HCT116 (cell line): ENCODE measurements at places on chromosomes 4 and X. TPM values are rescaled to one million over a fixed set of nuclear protein-coding genes. Genes with fewer than 3 reads are reported as not detected.

- H3K27me3 ChIP-seq, result no peaks in the 10 kb centered on the region
- H3K36me3 ChIP-seq, result no peaks in the 10 kb centered on the region
- DNase-seq, result no peak
- H3K4me1 ChIP-seq, result no peaks in the 10 kb centered on the region
Measured at GRCh38 chr4:155234206-155234605, 25.8 kb downstream of the NPY2R start.

DNA sequence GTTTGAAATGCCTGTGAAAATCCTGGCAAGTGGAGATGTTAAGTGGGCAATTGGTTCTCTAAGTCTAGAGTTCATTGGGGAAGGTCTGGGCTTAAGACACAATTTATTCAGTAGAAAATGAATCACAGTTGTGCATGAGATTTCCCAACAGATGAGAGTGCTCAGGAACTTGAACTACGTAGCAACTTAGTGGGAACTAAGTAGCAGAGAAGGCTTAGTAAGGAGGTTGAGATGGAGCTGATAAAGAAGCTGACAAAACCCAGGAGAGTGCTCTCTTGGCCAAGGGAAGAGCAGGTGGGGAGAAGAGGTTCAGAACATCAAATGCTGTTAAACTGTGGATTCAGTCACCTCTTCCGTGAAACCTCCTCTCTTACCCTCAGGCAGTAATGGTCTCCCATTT, 33.0 kb downstream of the AFF1 start:
- no peak overlapping the region for H3K27ac ChIP-seq
- no peak for DNase-seq
- H3K36me3 ChIP-seq, result no peaks in the 10 kb centered on the region
- no peaks in the 10 kb centered on the region for H3K27me3 ChIP-seq
- no peak overlapping the region for H3K4me3 ChIP-seq

DNA sequence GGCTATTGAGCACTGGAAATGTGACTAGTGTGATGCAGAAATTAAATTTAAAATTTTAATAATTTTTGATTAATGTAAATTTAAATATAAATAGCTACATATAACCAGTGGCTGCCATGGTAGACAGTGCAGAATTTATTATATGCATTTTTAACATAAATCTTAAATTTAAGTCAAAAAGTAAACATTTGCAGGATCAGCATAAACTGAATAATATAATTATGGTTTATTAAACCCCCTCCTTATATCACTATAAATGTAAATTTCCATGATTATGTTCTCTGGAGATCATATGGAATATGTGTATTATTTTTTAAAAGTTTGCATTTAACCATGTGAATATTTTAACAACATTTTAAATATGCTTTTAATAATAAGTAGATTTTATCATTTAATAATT, 155.8 kb downstream of the TEX13C start:
- no peak for DNase-seq
- no peaks in the 10 kb centered on the region for H3K36me3 ChIP-seq
- H3K4me3 ChIP-seq, result no peak overlapping the region
- no peaks in the 10 kb centered on the region for H3K4me1 ChIP-seq
- H3K27ac ChIP-seq, result no peak overlapping the region

GRCh38 chr4:110629214-110629754, 6.4 kb upstream of the PITX2 start:
- H3K27me3 ChIP-seq, result no peaks in the 10 kb centered on the region
- H3K4me3 ChIP-seq, result no peak overlapping the region
- DNase-seq, result no peak
- no peak overlapping the region for H3K27ac ChIP-seq
- no peaks in the 10 kb centered on the region for H3K36me3 ChIP-seq
- H3K4me1 ChIP-seq, result peaks cover 7% of the 10 kb centered on the region; the same call in 1 of the 2 replicates

The SLC10A6 gene
- not detected for total RNA-seq

DNA sequence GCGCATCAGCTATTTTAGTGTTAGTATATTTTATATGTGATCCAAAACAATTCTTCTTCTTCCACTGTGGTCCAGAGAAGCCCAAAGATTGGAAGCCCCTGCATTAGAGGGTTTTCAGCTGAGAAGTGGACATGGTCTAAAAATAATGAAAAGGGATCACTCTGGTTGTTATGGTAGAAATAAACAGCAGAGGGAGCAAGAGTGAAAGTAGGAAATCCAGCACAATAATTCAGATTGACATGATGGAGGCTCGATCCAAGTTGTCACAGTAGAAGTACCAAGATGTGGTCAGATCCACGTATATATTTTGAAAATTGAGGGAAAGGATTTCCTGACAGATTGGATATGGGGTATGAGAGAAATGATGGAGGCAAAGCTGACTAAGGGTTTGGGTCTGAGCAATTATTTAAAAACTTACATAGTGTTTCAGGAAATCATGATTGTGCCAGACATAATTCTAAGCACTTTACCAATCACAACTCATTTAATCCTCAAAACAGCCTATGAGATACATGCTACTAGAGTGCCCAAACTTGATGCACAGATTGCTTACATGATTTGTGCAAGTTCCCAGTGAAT, 17.0 kb upstream of the TMEM144 start:
- H3K27me3 ChIP-seq, result no peaks in the 10 kb centered on the region
- H3K4me3 ChIP-seq, result no peak overlapping the region
- H3K27ac ChIP-seq, result no peak overlapping the region
- H3K4me1 ChIP-seq, result no peaks in the 10 kb centered on the region
- H3K36me3 ChIP-seq, result no peaks in the 10 kb centered on the region

The TMPRSS11A gene
- not detected for total RNA-seq

DNA sequence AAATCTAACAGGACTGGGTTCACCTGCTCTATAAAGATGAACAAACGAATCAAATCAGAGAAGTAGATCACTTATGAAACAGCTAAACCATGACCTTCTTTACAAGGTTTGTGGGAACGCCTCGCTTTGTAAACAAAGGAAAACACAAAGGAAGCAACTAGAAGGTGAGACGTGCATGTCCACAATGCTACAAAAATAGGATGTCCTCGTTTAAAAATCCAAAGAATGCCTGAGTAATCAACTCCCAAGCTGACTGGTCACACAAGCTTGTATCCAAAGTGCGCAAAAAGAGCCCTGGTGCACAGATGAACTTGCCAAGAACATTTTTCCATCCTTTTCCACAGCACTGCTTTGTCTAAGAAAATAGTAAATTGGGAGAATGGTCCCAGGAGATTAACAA, 6.3 kb upstream of the SH3KBP1 start:
- H3K36me3 ChIP-seq, result no peaks in the 10 kb centered on the region
- DNase-seq, result no peak
- H3K27ac ChIP-seq, result no peak overlapping the region
- peaks cover 11% of the 10 kb centered on the region for H3K4me1 ChIP-seq
- no peak overlapping the region for H3K4me3 ChIP-seq

DNA sequence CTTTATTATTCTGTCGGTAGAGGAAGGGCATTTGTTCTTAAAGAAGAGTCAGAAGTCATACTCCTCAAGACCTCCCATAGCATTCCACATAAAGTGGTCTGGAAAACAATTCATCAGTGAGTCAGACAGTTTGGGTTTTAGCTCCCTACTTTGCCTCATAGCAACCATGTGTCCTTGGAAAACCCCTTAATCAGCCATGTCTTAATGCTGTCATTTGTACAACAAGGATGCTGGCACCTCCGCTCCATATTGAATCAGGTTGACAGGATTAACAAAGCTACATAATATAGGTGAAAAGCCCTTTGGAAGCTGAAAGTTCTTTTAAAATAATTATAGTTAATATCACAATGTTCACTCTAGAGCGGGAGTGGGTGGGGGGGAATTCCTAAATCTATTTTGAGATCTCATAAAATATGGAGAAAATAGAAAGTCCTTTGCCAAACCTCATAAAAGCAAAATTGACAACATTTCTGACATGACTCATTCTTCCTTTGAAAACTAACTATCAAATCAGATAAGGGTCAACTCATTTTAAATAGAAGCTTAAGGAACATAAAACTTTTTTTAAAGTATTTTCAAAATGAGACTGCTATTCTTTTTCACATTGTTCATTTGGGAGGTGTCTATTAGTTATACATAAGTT, 37.3 kb upstream of the GUCY1A1 start:
- no peak for DNase-seq
- H3K27me3 ChIP-seq, result no peaks in the 10 kb centered on the region
- no peaks in the 10 kb centered on the region for H3K4me1 ChIP-seq
- H3K36me3 ChIP-seq, result no peaks in the 10 kb centered on the region

- H3K27me3 ChIP-seq, result peaks cover 3% of the 10 kb centered on the region; the same call in 1 of the 2 replicates
- H3K4me1 ChIP-seq, result no peaks in the 10 kb centered on the region
- no peaks in the 10 kb centered on the region for H3K36me3 ChIP-seq
Measured at GRCh38 chr4:57043347-57044251, 64.9 kb downstream of the POLR2B start.

- H3K27me3 ChIP-seq, result no peaks in the 10 kb centered on the region
- no peak overlapping the region for H3K4me3 ChIP-seq
- DNase-seq, result no peak
- no peak overlapping the region for H3K27ac ChIP-seq
Measured at GRCh38 chrX:142001934-142002333, 98.2 kb downstream of the MAGEC1 start.

GRCh38 chrX:116285501-116285900, 115.0 kb downstream of the AGTR2 start:
- H3K36me3 ChIP-seq, result no peaks in the 10 kb centered on the region
- no peaks in the 10 kb centered on the region for H3K27me3 ChIP-seq
- no peak overlapping the region for H3K27ac ChIP-seq
- no peaks in the 10 kb centered on the region; the same call in 1 of the 2 replicates for H3K4me1 ChIP-seq
- no peak overlapping the region for H3K4me3 ChIP-seq

DNA sequence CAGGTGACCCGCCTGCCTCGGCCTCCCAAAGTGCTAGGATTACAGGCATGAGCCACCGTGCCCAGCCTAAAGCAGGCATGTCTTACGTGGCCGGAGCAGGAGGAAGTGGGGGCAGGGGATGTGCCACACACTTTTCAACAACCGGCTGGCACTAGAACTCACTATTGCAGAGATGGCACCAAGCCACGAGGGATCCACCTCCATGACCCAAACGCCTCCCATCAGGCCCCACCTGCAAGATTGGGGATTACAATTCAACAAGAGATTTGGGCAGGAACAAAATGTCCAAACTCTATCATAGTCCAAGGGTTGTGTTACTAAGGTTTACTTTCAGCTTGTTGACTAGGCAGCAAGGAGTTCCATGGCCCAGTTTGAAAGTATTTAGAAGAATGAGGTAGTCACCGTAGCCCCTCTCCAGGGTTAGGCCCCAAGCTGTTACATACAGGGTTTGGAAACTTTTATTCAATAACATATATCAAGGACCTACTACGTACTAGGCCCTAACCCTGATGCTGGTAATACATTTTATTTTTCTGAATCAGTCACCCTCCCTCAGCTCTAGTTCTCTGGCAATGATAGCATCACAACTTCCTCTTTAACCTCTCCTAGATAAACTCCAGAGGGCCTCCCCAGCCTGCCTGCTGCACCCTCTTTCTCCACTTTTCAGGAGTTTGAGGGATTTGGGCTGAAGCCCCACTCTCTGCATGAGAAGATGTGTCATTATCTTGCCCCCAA, 18.0 kb upstream of the TBC1D14 start:
- no peak overlapping the region for H3K27ac ChIP-seq
- no peak overlapping the region for H3K4me3 ChIP-seq
- H3K36me3 ChIP-seq, result no peaks in the 10 kb centered on the region
- H3K4me1 ChIP-seq, result no peaks in the 10 kb centered on the region

GRCh38 chr4:79492148-79492547, 84.1 kb upstream of the GK2 start:
- peaks cover 9% of the 10 kb centered on the region for H3K27me3 ChIP-seq
- no peak for DNase-seq
- no peaks in the 10 kb centered on the region for H3K4me1 ChIP-seq
- H3K36me3 ChIP-seq, result no peaks in the 10 kb centered on the region
- no peak overlapping the region for H3K27ac ChIP-seq
